ENCODE measurements at places on chromosomes 2 and 18.

DNA sequence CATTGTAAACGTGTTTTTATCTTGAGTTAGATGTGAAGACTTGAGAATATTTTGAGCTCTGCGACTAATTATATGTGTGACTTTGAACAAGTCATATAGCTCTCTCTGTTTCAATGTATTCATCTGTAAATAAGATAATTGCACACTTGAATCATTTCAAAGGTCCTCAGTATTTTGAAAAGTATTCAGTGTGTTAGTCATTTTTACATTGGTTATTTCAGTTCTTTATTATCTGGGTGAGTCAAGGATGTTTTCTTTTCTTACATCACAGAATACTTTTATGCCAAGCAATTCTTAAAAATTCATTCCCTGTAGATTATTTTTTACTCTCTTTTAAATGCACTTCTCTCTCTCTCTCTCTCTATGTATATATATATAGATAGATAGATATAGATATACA lies 1098.0 kb upstream of the ZEB2 start:
- DNase-seq, result peak; percentile 50

GRCh38 chr18:12656938-12657683 lies 796 bp downstream of the SPIRE1 start:
- peak; percentile 62 for DNase-seq

- DNase-seq, result no peak
Observed at GRCh38 chr18:8991155-8991554, 111.3 kb upstream of the NDUFV2 start.

DNA sequence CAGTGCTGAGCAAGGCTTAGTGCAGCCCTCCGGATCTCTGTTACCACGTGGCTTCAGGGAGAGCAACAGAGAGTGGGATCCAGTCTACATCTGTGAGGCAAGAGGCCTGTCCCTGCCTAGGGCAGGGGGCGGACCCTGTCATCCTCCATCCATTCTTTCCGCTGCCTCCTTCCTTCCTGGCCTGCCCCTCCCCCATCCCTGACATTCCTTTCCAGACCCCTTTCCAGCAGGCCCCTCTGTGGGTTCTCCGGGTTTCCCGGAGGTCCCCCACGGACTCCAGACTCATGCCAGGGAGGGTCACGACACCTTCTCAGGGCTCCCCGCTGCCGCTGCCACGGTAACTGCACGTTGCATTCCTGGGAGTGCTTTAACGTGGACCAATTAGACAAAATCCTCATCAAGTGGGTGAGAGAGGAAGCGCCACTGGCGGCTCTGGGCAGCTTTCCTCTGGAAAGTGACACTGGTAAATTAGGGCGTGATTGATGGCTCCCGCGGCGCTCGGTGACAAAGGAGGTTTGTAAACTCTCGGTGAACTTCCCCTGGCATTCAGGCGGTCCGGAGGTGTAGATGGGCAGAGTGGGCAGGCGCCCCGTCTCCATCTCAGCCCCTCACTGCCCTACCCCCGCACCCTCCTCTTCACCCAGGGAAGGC lies 11.4 kb downstream of the ATOH8 start:
- no peak for DNase-seq

DNA sequence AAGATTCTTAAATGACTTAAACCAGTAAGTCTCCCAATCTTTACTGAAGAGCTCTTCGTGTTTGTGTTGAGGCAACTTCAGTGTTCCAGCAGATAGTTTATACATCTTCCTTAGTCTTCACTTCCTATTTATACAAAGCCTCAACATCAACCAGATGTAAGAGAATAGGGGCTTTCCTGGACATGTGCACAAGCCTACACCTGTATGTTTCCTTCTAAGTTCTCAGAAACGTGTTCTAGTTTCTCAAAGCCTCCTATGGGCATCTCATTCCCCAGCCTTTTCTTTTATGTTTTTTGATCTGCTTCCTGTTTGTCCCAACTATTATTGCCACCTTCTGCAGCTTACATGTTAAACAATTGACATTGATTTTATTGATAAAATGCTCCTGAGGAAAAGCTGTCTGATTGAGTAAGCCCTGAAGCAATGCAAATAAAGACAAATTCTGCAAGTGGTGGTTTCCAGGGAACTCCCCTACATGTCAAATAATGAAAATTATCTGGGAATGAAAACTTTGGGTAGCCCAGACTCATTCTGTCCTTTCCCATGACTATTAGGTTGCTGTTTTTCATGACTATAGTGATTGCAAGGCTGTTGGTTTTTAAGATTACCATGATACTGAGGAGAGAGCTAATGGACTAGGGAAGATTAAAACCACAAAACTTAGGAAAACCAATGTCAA lies 663.3 kb upstream of the ACVR2A start:
- DNase-seq, result no peak

DNA sequence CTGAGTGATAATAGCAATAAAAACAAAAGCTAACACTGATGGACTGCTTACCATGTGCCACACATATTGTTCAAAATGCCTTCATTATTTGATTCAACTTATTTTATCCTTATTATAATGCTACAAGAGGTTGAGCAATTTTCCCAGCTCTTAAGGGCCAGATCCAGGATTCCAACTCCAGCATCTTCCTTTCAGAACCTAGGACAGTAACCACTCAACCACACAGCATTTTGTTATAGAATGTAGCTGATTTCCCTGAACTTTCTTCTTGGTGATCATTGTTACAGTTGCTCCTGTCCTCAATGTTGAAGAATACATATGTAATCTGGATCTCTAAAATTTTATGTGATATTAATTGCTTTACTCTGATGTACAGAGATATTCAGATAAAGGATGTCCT lies 341.7 kb downstream of the PIK3C3 start:
- peak; percentile 15 for DNase-seq

GRCh38 chr2:1690056-1690775 lies 54.1 kb downstream of the PXDN start:
- peak; percentile 49 for DNase-seq

DNA sequence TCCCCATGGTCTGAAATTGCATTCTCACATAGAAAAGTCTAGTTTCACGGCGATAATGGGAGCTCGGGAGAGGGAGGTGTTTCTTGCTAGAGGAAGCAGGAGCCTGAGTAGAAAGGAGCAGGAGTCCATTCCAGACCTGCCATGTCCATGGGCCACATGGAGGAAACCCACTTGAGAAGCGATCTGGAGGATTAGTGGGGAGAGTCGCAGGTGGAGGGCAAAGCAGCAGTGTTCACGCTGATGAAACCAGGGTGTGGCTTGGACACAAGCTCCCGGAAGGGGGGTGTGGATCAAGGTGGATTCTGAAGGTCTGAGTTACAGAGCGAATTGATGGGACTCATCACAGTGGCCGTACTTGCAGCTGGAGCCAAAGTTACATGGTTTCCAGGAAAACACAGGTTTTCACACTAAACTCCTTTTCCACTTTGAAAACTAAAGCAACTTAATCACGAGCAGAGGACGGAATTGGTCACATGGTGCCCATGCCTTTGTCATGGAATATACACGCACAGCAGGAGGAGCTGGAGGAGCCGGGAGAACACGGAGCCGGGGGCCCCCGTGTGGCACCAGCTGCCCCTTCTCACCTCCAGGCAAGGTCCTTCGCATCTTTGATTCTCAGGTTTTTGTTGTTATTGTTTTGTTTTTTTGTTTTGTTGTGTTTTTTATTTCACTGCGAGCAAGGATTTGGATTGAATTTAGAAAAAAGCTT lies 255.1 kb upstream of the MYT1L start:
- no peak for DNase-seq

- DNase-seq, result peak; percentile 4
Observed at GRCh38 chr2:75157435-75157834, 41.9 kb downstream of the TACR1 start.

GRCh38 chr2:20015482-20016083 lies 3.1 kb upstream of the MATN3 start:
- peak; percentile 56 for DNase-seq

GRCh38 chr2:206920310-206920709 lies 19.0 kb upstream of the CPO start:
- no peak for DNase-seq

- DNase-seq, result no peak
Observed at GRCh38 chr18:47244086-47244485, 7.4 kb downstream of the SKOR2 start.

GRCh38 chr2:85312404-85312803 lies 15.4 kb downstream of the TGOLN2 start:
- DNase-seq, result peak; percentile 73

DNA sequence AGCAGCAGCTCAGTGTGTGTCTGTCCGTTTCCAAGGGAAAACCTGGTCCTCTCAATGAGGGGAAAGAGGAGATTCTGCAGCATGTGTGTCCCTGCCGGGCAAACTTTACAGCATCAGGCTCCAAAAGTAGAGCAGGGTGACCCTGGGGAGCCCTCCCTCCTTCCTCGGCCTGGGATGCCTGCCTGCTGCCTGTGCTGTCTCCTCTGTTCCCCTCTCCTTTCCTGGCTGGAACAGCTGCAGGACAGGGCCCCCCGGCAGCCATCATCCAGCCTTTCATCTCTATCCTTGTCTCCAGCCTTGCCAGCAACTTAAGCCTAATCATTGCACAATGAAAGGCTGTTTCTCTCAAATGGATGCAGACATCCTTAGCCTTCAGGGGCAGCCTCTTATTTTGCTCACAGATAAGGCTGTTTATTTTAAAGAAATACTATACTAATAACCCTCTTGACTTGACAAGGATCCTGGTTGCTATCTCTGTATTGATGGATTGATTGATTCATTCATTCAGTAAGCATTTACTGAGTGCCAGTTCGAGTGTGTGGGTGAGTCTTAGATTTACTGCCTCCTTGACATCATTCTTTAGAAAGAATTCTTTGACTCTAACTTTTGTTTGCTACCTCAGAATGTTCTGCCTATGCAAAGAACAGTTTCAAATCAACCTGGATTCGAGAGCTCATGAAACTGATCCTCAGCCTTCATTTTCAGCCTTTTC lies 40.6 kb upstream of the EDAR start:
- DNase-seq, result peak; percentile 15

- DNase-seq, result no peak
Observed at GRCh38 chr2:109707281-109708147, 86.6 kb upstream of the RGPD5 start.

Measured in iris pigment epithelial cell (primary cell).